ENCODE measurements at places on chromosomes 6 and 20.

GRCh38 chr6:158801655-158802294 lies 17.4 kb downstream of the EZR start:
- no peak for DNase-seq

DNA sequence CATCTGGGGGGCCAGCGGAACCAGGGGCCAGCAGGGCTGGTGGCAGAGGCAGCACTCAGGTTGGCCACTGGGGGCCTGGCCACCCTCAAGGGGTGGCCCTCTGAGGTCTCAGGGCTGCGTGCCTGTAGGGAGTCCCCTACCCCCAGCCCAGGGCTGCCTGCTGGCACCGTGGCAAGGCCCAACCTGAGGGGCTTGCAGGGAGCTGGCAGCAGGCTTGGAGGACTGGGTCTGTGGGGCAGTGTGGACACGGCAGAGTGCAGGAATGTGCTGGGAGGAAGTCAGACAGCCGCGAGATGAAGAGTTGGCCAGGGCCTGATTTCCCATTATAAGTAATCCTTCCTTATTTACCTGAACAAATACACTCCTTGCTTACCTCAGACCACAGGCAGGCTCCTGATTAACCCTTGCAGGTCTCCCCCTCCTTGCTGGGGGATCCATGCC lies at the start of gene SPDEF:
SPDEF (minus strand) TSS at position 299 of the 441 bp plus-strand sequence. CDS start 11,874 bp downstream, outside the sequence.
- no peak for DNase-seq

DNA sequence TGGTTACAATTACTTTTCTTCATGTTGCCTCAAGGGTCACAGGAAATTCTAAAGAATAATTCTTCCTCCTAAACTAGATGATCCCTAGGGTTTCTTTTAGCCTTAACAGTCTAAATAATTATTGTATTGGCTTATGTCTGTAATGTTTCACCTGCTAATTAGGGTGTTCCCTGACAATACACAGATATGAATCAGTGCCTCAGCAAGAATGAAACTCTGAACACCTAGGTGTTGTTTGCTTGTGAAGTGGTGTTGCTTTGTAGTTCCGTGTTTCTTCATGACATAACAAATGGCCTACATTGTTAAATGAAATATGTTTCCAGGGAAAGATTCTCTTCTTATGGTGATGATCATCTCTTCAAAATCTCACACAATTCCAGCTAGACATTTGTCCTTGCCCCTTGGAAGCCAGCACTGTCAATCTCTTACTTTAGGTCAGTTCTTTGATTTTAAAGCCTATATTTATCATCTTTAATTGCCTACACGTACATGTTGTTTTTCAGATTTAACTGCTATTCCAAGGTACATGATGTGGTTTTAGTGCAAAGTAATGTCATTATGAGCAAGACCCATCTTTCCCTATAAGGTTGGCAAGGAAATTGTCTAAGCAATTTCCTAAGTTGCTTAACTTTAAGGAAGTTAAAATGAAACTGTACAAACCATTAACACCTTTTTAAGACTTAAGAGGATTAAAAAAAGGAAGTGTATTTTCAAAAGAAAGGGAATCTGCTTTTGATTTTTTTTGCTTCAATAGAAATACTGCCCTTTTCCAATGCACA lies 111.9 kb downstream of the TBC1D7 start:
- DNase-seq: peak; percentile 39

GRCh38 chr6:4636881-4637224 lies 139.4 kb upstream of the CDYL start:
- no peak for DNase-seq

- DNase-seq: no peak
These were observed 204.5 kb upstream of the TAB2 start for GRCh38 chr6:149112976-149113375.

- DNase-seq: no peak
These were observed 13.6 kb upstream of the TCF15 start for GRCh38 chr20:623704-624103.

DNA sequence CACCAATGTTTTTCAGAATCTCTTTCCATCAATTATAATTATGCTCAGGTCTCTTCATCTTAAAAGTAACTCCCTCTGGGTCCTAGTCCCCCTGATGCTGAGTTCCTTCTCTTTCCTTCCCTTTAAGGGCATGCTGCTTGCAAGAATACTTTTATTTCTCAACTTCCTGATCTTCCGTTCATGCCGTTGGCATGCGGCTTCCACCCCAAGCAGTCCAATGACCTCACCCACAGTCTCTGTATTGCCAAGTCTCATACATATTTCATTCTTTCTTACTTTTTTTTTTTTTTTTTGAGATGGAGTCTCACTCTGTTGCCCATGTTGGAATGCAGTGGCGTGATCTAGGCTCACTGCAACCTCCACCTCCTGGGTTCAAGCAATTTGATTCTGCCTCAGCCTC lies 83.5 kb downstream of the NDUFAF5 start:
- DNase-seq: peak; percentile 93

DNA sequence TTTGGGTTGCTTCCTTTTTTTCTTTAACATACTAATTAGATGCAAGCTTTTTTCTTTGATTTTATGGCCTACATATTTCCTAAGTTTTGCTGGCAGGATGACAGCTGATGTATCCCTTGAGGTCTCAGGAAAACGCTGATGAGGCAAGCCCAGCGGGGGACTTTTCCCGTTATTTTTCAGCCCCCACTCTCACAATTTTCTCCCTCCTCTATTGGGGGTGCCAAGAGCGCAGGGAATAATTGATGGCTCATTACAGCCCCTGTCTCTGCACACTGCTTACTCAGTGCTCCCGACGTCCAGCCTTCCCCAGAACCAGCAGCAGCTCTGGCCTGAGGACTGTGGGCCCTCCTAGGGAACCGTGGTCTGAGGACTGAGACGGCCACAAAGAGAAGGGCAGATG lies 38.6 kb upstream of the VSTM2L start:
- DNase-seq: no peak

GRCh38 chr6:53866226-53866625 lies 71.4 kb downstream of the LRRC1 start:
- no peak for DNase-seq

GRCh38 chr20:51727872-51728271 lies 40.3 kb downstream of the ATP9A start:
- no peak for DNase-seq

DNA sequence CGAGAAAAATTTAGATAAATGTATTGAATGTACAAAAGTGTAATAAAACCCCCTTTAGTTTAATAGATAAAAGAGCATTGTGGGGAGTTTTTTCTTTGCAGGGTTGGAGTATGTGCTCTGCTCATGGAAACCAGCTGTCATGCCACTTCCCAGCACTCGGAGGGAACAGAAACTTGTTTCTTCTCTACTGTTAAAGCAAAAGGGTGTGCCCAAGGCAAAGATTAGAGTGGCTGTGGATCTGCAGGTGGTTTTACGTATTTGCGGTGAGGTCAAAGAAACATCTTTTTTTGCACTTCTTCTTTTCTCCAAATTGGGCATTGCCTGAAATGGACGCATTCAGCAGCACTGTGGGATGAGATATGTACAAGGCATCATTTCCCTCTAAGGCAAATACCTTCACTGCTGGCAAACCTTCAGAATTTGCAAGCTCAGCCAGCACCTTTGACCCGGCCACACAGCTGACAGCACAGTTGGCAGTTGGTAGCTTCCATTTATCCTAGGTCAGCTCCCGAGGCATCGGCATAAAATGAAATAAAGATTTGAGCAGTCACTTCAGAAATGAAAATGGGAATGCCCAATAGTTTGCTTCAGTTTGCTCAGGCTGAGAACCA lies 178.4 kb upstream of the EYA4 start:
- no peak for DNase-seq

DNA sequence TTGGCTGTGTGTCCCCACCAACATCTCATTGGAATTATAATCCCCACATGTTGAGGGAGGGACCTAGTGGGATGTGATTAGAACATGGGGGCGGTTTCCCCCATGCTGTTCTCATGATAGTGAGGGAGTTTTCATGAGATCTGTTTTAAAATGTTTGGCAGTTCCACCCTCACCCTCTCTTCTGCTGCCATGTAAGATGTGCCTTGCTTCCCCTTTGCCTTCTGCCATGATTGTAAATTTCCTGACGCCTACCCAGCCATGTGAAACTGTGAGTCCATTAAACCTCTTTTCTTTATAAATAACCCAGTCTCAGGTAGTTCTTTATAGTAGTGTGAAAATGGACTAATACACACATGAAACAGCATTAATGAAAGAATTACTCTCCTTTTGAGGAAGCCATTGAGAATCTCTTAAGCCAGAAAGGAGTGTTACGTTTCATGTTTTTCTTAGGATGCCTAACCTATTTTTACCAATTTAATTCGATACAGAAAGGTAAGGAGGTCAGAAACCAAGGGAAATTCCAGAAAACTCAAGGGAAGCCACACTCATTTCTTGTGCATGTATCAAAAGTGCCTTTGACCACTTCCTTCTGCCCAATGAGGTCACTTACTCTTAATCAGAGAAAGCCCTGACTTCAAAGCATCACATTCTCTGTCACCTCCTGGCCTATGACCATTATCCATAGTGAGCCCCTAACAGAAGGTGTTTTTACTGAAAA lies 24.7 kb upstream of the HINT3 start:
- DNase-seq: no peak

- no peak for DNase-seq
These were observed 510.8 kb upstream of the SYNCRIP start for GRCh38 chr6:86153521-86153920.

GRCh38 chr20:5039255-5039657 lies 37.9 kb upstream of the SLC23A2 start:
- no peak for DNase-seq

- no peak for DNase-seq
These were observed 60.1 kb downstream of the GFOD1 start for GRCh38 chr6:13427316-13427715.

- no peak for DNase-seq
These were observed 771 bp upstream of the PPP1R3G start for GRCh38 chr6:5084360-5084780.

DNA sequence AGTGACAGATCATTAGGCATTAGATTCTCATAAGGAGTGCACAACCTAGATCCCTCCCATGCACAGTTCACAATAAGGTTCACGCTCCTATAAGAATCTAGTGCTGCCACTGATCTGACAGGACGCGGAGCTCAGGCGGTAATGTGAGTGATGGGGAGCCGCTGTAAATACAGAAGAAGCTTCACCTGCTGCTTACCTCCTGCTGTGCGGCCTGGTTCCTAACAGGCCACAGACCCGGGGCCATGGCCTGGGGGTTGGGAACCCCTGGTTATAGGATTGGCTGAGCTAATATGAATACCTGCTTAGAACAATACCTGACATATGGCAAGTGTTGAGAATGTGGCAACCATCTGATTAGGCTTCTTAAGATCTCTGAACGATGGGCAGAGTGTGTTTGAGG lies 2.4 kb downstream of the PNPLA1 start:
- DNase-seq: no peak

- peak; percentile 56 for DNase-seq
These were observed 70.1 kb upstream of the EMILIN3 start for GRCh38 chr20:41436679-41437078.

GRCh38 chr6:53862662-53863462 lies 68.1 kb downstream of the LRRC1 start:
- DNase-seq: no peak

DNA sequence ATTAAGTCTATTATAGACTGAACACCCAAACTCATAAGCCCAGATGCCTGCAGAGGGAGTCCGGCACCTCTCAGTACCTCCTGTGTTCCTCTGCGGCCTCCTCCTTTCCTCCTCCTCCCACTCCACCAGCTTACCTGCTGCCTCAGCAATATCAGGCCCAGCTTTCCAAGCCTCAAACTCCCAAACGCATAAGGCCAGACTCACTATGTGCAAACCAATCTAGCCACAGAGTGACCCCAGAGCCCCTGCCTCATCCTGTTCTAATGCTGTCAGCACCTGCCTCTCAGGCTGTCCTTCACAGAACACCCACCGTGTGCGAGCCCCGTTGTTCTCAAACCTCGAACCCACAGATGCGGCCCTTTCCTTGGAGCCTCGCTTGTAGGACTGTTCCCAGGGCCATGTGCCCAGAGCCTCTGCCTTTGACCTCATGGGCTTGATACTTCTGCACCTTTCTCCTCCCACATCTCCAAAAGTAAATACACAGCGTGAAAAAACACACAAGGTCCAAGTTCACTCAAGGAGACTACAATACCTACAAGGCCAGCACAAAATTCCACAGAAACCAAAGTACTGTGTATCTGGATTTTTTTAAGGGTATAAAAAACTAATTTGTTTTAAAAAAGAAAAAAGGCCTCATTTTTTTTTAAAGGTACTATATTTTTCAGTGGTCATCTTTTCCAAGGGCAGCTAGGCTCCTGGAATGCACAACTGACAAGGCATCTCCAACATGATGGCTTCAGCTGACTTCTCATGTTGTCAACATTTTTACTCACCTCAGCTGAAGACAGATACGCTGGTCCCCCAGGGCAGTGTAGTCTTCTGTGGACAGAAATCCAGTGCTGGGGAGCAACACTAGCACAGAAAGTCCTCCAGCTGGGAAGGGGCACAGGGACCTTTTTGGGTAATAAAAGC lies 52.3 kb downstream of the ABHD12 start:
- no peak for DNase-seq

DNA sequence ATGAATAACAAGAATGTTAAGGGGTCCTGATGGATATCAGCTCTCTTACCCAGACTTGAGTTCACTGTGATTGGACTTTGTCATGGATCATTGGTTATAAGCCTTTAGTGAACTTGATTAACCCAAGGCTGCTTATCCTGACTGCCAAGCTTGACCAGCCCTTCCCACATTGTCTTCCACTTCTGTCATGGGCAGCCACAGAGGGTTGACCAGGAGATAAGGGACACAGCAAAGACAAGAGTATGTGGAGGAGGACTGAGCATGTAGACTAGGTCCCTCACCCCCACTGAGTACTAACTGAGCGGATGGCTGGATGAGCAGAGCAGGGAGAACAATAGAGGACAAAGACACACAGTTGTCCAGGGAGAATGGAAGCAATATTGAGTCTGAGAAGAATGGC lies 52.5 kb downstream of the FAXC start:
- DNase-seq: no peak

GRCh38 chr6:24690593-24690992 lies 23.7 kb downstream of the ACOT13 start:
- no peak for DNase-seq

DNA sequence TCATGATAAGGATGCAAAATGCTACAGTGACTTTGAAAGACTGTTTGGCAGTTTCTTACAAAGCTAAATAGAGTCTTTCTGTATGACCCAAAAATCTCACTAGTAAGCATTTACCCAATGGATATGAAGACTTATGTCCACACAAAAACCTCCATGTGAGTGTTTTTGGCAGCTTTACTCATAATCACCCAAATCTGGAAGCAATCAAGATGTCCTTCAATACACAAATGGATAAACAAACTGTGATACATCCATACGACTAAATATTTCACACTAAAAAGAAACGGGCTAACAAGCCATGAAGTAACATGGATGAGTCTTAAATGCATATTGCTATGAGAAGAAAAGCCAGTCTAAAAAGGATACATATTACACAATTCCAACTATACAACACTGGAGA lies 117.2 kb downstream of the PDE10A start:
- no peak for DNase-seq

Data from GF-D8 (cell line).